Left cardiac atrium (tissue), 4 donors: ENCODE measurements at places on chromosomes 4 and X. TPM values are rescaled to one million over a fixed set of nuclear protein-coding genes. Genes with fewer than 3 reads are reported as not detected.

The CCNQ gene
- total RNA-seq = 31.8 TPM

The MAGEA4 gene
- not detected for total RNA-seq

DNA sequence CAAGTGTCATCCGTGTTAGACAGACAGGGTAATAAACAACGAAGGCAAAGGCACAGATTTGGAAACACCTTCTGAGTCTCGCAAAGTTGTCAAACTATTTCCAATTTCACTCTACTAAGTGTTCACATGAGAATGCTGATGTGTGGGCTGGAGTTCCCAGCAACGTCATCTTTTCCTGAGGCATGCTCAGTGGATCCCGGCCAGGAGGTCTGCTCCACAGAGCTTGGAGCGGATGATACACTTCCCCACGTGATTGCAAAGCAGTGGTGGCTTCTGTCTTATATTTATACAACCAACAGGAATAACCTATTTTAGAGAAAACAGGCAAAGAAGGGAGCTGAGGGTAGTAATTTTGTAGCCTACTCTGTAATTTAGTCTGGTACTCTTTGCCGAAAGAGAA, 40.1 kb upstream of the PDK3 start:
- DNase-seq = peak; percentile 71

- no peak for DNase-seq
These were observed 1787.4 kb upstream of the ADGRL3 start for GRCh38 chr4:59412739-59413138.

DNA sequence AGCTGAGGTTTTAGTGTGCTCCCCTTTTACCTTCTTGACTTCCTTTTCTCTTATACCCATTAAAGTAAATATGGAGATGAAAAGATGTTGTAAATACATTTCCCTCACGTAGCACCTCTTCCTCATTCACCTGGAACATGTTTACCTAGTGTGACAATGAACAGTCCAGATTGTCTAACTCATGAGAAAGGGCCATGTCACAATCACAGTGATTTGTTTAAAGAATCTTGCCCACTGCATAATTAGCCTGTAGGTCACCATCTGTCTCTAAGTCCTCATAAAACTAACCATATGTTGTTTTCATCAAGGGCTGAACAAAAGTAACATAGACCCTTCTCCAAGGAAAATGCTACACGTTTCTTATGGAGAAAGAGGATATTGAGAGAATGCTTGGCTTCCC, 85.7 kb downstream of the TSPAN5 start:
- DNase-seq = no peak

DNA sequence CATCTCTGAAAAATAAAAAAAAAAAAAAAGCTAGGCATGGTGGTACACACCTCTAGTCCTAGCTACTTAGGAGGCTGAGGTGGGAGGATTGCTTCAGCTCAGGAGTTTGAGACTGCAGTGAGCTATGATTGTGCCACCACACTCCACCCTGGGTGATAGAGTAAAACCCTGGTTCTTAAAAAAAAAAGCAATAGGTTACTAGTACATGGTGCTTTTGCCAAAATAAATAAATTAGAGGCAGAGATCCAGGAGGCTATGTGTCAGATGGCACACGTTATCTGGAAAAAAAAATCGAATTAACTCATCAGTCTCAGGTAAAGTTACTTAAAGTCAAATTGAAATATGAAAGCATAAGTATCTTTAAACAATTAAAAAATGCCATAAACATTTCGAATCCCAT, 94.3 kb downstream of the VCX3A start:
- DNase-seq = no peak
